Muscle of arm (tissue), 14 donors: ENCODE measurements at places on chromosomes 12 and 14. TPM values are rescaled to one million over a fixed set of nuclear protein-coding genes. Genes with fewer than 3 reads are reported as not detected.

IRAK3 gene
- polyA plus RNA-seq: 6.2 TPM

HELB gene
- 2.1 TPM for polyA plus RNA-seq

TSPAN19 gene
- polyA plus RNA-seq: not detected

- no peak for DNase-seq
Measured at GRCh38 chr12:27119797-27120196, 37.4 kb upstream of the C12orf71 start.

DNA sequence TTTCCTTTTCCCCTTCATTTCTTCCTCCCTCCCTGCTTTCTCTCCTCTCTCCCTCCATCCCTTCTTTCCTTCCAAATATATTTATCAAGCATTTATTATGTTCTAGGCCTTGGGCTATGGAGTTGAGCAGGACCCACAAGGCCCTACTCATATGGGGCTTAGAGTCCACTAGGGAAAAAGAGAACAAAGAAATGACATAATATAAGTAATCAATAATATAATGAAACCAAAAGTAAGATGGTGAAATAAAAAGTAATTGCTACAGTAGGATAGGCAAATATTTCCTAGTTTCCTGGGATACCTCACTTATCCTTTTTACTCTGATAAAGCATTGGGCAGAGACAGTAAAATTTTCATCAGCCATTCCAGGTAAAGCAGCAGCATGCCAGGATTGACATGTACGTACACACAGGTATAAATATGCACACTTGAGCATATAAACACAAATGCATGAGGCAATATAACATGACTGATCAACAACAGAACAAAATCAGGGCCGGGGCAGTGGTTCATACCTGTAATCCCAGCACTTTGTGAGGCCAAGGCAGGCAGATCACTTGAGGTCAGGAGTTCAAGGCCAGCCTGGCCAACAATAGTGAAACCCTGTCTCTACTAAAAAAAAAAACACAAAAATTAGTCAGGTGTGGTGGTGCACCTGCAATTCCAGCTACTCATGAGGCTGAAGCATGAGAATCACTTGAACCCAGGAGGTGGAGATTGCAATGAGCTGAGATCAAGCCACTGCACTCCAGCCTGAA is 35.5 kb upstream of the CSRP2 start:
- DNase-seq: no peak

GRCh38 chr14:92121670-92122350 is at the start of the genes CPSF2 and NDUFB1:
CPSF2 (plus strand) TSS chr14:92121969; CDS start chr14:92130985, 9,016 bp downstream.
NDUFB1 (minus strand) TSS chr14:92121706; CDS start chr14:92117637, 4,069 bp downstream.
- DNase-seq: peak; percentile 87

- no peak for DNase-seq
Measured at GRCh38 chr14:23610090-23610814, 25.9 kb upstream of the DHRS2 start.

- no peak for DNase-seq
Measured at GRCh38 chr12:53956914-53957536, 2.3 kb downstream of the HOXC12 start.

DNA sequence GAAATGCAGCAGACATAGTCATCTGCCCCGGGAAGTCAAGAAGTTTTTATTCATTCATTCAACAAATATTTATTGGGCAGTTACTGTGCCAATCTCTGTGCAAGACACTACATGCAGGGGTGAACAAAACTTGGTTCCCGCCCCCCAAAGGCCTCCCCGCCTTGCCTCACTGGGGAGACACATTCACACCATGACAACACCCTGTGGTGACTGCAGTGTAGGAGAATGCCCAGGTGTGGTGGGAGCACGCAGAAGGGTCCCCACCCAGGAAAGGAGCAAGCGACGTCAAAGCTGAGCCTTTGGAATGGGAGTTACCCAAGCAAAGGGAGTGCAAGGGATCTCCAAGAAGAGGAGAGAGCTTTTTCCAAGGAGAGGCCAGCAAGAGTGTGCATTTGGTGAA is 1.6 kb upstream of the AQP6 start:
- DNase-seq: no peak

DNA sequence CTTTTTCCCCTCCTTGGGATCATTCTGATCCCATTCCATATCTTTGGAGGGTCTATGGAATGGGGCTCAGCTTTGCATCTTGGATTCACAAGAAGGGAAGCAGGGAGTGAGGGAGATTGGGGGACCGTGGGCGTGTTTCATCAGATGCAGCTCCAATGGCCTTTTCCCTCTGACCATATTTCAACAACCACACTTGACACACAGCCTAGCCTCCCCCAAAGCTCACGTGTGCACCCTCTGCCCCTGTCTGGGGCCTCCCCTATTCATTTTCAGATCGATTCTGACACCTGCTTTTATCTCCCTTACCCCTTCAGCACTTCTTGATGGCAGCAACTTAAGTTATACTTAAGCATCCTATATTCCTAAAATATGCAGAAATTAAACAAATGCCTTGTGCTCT is 126.6 kb downstream of the CHST11 start:
- no peak for DNase-seq

- DNase-seq: peak; percentile 27
Measured at GRCh38 chr12:108399514-108399913, 60.4 kb upstream of the CMKLR1 start.

DNA sequence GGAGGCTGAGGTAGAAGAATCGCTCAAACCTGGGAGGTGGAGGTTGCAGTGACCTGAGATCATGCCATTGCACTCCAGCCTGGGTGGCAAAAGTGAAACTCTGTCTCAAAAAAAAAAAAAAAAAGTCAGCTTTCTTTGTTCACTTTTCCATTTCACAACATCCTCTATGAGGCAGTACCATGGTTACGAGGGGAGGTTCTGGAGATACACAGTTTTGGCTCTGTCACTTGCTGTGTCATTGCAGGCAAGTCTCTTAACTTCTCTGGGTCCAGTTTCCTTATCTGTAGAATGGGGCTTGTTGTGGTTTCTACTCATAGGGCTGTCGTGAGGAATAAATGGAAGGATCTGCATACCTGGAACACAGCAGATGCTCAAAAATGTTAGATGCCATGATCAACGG is 75.6 kb upstream of the SLC24A4 start:
- DNase-seq: no peak

- DNase-seq: no peak
Measured at GRCh38 chr12:28578361-28578760, 388.1 kb downstream of the CCDC91 start.

DNA sequence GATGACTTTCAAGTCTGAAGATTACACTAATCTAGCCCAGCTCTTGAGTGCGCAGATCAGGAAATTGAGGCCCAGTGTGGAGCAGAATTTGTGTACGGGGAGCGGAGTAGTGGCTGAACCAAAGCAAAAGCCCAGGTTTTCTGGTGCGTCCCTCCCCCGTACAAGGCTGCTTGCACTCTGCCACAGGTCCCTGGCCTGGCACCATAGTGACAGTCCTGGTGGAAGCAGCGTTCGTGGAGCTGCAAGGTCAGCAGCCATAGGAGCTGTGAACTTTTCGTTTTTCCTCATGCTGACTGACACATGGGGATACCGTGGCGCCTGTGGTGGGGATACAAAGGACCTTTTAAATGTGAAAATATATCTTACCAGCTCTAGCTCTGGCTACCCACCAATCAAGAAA is 1.7 kb downstream of the EVL start:
- no peak for DNase-seq

DNA sequence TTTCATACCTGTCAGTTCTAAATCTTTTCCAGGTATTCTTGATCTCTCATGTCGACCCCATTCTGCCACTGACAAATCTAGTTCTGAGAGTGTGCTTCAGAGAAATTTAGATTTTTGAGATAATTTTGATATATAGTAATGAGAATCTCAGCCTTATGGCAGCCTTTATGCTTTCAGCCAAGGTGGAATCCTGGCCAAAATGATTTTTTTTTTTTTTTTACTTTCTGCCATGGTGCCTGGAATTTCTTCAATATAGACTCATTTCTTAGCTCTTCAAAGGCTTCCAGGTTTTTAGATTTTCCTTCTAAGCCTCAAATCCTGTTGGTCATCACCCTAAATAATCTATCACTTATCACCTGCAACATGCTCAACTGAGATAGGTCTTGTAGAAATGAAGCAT is 926.6 kb downstream of the NRXN3 start:
- DNase-seq: no peak

- no peak for DNase-seq
Measured at GRCh38 chr12:111160350-111161241, 208.3 kb downstream of the PHETA1 start.

GRCh38 chr12:88472775-88473174 is 107.5 kb downstream of the KITLG start:
- no peak for DNase-seq

DNA sequence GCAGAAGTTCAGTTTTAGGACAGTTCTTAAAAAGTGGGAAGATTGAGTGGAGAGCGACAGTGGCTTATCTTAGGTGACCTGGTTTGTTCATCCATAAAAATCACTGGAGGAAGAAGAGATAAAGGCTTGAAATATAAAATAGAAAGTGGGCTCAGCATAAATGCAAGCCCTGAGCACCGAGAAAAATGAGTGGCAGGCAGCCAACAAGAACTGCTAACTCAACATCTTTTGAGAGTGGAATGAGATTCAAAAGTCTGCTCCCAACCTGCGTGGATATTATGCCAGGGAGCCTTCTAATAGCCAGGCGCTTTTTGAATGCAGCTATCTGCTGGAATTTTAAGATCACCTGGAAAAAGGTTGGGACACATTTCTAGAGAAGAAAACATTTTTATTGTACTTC is 666.5 kb downstream of the FLRT2 start:
- DNase-seq: peak; percentile 7

GRCh38 chr12:95413576-95413975 is 60.4 kb upstream of the METAP2 start:
- no peak for DNase-seq

- DNase-seq: no peak
Measured at GRCh38 chr12:46839232-46839631, 13.4 kb upstream of the SLC38A4 start.

GRCh38 chr14:96616161-96616721 is 114.1 kb downstream of the PAPOLA start:
- no peak for DNase-seq

DNA sequence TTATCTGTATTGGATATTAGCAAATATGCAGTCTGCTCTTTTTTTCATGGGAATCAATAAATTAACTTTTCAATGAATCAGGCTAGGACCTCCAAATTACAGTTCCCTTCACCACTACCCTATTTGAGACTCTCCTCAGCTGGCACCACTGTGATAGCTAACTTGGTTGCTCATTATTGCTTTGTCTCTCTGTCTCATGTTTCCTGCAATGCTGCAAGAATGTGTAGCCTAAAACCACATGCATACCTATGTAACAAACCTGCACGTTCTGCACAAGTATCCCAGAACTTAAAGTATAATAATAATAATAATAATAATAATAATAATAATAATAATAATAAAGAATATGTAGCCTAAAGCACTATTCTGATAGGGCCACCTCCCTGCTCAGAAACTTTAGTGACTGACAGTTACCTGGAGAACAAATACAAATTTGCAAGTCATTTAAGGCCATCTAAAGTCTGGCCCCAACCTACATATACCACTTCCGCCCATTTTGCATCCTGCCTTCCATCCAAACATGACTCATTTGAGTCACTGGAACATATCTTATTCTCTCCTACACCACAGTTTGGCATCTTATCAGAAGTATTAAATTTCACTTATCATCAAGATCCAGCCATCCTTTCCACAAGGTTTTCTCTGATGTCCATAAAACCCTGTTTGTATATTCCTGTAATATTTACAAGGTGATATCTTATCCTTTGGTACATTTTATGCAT is 215.1 kb downstream of the LRRK2 start:
- no peak for DNase-seq

DNA sequence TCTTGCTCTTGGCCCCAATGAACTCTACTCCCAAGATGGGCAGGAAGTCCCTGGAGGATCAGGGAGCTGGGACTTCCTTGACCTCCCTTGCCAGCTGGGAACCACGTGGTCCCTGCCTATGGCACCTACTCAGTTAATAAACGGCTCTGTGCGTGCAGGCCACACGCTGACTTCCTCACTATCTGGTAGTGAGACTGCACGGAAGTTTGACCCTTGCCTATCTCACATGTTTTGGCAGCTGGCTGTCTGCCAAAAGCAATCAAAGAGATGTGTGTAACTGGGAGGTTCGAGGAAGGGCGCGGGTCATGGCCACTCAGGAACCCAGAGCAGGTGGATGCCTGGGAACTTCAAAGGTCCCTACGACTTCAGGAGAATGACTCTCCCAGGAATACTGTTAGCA is 57.9 kb downstream of the RFLNA start:
- no peak for DNase-seq

DNA sequence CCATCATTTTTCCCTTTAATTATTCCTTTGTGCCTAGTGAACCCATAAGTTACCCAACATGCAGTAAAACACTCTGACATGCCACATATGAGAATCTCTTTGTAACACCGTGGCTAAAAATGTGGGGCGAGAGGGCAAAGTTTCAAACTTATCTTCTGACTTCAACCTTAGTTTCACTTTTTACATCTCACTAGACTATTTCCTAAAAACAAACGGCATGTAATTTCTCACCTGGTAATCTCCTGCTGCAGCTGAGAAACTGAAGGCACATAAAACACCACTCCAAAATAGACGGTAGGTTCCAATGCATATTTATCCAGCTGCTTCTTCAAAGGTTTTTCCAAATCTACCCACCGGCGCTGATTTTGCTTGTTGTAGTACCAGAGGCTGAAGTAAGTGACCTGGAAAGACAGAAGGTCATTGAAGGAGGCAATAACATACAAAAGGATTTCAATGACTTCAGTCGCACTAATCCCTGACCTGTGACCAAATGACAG is 37.9 kb downstream of the PTPN21 start:
- DNase-seq: no peak

- DNase-seq: no peak
Measured at GRCh38 chr12:113853491-113853890, 112.6 kb downstream of the RBM19 start.

GRCh38 chr12:100490056-100490455 is 16.4 kb downstream of the NR1H4 start:
- peak; percentile 32 for DNase-seq
